ENCODE measurements at places on chromosomes 5 and 9.

GRCh38 chr9:37760416-37761161 lies 7.0 kb downstream of the TRMT10B start:
- DNase-seq: no peak

DNA sequence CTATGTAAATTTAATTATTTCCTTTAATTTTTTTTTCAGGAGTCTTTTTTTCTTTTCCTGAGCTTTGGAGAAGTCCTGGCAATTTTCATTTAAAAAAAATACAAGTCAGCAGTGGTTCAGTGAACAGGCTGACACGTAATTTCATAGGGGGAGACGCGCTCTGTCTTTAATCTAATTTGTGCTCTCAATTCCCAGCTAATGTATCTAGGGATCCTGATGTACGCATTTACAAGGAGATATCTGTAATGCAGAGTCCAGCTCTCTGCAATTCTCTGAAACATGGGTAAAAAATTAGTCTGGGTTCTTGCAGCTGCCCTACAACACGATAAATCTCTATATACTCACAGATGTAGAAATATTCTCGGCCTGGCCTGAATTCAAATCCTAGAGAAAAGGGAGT lies 243.9 kb downstream of the EFNA5 start:
- DNase-seq: no peak

GRCh38 chr5:41751867-41752266 lies 118.4 kb downstream of the OXCT1 start:
- no peak for DNase-seq

- no peak for DNase-seq
Observed at GRCh38 chr9:111150181-111150580, 111.9 kb upstream of the LPAR1 start.

DNA sequence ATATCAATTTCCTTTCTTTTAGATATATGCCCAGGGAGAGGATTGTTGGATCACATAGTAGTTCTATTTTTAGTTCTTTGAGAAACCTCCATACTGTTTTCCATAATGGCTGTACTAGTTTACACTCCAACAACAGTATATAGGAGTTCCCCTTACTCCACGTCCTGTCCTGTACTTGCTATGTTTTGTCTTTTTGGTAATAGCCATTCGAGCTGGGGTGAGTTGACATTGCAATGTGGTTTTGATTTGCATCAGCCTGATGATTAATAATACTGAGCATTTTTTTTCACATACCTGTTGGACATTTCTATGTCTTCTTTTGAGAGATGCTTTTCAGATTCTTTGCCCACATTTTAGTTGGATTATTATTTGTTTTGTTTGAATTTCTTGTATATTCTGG lies 445.9 kb downstream of the NTRK2 start:
- no peak for DNase-seq

GRCh38 chr5:1732945-1733344 lies 66.7 kb downstream of the MRPL36 start:
- no peak for DNase-seq

All from GDM1 (cell line).